ENCODE measurements at places on chromosomes 3 and 15.

GRCh38 chr15:55627730-55628368, 39.7 kb upstream of the PYGO1 start:
- DNase-seq, result no peak

- no peak for DNase-seq
Measured at GRCh38 chr3:35422836-35423601, 216.3 kb upstream of the ARPP21 start.

GRCh38 chr15:99564221-99565048, 1.3 kb upstream of the MEF2A start:
- DNase-seq, result no peak

- DNase-seq, result no peak
Measured at GRCh38 chr3:71423151-71423906, 160.2 kb downstream of the FOXP1 start.

DNA sequence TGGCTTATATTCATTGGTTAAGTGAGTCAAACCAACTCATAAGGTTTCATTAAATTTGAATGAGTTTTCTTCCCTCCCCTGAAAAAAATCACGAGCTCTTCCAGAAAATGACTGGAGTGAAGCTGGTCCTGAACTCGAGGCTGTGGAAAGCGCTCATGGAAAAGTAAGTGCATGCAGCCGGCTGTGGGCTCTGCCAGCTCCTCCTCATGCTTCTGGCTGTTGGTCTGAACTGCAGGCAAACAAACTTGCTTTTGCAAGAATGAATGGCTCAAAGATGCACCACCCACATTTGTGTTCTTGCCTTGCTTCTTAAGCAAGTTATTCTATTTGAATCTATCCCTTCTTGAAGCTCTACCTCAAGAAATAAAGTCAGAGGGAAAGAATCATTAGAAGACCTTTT, 6.2 kb downstream of the ETV5 start:
- no peak for DNase-seq

DNA sequence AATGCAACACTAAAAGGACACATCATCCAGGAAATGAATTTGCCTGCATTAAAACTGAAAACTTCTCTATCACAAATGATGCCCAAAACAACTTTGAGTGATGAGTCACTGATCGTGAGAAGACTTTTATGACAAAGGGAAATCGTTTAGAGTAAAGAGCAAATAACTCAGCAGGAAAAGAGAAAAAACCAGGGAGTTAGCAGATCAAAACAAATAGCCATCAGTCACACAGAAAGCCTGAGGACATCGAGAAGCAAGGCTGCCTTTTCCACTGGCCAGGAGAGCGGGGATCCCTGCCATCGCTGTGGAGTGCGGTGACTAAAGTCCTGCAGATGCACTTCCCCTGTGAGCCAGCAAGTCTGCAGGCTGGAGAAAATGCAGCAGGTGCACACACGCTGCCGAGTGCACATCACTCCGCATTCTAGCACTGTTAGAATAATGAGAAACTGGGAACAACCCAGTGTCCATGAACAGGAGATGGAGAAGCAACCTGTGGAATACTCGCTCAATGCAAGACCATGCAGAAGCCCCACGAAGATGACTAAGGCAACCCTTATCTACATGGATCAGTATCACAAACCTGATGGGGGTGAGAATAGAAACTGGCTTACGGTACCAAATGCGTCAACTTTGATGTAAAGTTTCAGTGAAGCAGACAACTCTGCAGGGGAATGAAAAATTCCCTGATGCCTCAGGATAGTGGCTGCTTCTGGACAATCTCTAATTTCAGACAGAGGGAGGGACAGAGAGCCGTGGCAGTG, 86.4 kb downstream of the NSMCE3 start:
- DNase-seq, result no peak

DNA sequence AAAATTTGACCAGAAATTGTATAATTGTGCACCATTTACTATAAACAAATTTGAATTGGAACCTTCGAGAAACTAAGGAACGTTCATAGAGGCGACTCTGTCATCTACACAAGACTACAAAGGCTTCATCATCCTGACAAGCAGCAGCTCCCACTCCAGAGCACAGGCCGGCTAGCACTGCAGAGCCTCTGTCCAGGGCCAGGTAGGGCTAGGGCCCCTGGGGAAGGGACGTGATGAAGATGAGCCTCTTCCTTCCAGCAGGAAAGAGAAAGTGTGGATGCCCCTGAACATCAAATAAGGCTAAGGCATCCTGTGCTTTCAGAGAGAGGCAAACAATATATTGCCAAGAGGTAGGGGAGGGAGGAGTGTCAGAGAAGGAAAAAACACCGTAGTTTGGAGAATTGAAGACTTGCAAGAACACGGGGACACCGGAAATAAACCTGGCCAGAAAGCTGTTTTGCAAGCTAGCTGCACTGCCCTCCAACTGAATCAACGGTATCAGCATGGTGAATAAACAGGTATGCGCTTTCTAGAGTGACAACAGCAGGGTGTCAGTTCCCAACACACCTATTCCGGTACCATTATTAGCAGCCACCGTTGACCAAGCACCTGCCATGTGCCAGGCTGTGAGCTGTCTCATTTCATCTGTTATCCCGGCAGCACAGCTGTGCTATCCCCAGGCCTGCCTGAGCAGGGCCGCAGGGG, 12.4 kb downstream of the XXYLT1 start:
- DNase-seq, result no peak

- no peak for DNase-seq
Measured at GRCh38 chr3:70085613-70086012, 86.1 kb downstream of the SAMMSON start.

GRCh38 chr3:38125305-38126120, 11.4 kb downstream of the ACAA1 start:
- DNase-seq, result no peak

DNA sequence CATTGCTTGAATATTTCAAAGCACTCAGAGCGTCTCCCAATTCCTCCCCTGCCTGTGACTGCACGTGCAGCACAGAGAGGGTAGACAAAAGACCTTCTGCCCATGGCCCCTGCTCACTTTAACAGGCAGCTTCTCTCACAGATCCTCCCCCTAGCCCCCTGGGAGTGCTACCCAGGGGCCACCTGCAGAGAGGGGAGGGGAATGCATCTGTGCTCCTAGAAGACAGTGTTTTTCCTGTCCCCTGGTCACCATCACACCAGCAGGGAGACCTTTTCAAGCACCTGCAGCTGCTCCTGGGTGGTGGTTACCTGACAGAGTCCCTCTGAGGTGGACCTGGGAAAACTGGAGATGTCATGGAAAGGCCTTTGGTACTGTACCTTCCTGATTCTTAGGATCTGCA, 56.7 kb upstream of the PRR23C start:
- no peak for DNase-seq

DNA sequence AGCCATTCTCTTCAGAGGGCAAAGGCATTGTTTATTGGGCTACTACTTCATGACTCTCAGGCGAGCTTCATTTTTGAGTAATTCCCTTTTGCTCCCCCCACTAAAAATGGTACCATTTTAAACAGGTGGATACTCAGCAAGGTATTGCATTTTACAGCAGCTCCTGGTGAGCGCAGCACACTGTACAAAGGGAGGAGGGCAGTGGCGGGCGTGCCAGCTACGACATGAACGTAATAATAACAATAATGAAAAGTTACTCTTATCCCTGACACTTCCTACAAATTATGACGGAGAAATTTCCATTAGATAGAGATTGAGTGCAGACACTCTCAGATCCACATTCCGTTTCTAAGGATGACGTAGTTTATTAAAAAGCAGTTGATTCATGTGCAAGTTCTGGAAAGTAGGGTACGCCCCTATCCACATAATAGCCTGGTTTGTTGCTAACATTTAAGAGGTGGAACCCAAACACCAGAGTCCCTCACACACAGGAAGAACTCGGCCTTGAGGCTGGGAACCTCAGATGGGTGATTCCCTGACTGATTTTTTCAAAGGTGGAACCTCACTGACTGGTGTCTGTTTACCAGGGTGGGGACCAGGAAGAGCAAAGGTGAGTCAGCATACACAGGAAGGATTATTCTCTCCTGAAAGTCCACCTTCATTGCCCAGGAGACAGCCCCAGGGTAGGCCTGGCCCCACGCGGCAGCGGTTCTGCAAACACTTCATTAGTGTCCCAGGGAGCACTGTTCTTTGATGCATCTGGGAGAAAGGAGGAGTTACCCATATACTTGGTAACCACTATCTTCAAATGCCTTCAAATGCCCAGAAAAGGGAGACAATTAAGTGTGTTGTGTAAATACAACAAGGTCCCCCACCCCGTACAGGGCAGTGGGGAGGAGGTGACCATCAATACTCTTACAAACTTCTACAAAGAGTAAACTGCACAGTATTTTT, 69.9 kb downstream of the LDHAL6B start:
- DNase-seq, result no peak

DNA sequence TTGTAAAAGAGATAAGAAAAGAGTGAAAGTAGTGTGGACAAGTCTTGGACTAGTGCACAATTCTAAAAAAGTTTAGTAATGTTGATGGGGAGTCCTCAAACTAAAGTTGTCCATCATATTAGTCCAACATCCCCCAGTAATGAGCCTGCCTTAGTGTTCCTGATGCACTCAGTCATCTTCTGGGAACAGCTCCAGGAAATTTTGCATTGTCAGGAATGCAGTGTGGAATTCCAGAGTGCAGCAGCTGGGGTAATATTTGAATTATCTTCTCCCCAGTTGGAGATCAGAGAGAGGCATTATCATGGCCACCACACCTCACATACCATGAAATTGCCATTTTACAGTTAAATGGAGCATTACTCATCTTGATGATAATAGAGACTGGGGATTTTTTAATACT, 528.8 kb upstream of the NAALADL2 start:
- DNase-seq, result no peak

- no peak for DNase-seq
Measured at GRCh38 chr3:171704002-171704401, 106.3 kb downstream of the PLD1 start.

DNA sequence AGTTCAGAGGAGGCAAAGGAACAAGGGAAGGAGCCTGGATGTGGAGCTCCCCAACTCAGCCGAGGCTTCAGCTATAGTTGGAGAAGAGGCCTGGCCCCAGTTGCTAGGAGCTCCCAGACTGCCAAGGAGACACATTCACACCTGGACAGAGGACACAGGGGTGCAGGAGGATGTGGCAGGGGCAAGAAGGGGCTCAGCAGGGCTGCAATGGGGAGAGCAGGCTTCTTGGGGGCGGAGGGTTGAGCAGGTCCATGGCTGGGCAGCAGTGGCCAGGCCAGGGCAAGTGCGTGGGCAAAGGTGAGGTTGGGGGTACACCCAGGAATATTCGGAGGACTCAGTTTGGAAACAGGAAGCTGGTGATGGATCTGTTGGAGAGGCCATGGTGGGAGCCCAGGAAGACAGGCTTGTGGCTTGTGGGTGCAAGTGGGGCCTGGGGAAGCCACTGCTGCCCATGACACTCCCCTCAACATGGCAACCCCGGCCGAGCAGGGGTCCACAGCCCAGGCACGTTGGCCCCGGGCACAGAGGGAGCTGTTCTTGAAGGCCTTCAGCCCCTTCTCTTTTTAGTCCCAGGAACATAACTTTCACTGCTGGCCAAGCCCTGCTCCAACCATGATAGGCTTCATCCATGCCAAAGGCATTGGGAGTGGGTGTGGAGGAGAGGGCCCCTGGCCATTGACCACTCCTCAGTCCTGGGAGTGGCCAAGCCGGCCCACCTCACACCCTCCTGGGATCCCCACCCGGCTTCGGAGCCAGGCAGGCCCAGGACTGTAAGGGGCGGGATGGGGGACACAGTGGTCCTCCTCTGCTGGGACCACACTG, 33.3 kb downstream of the TSPAN3 start:
- DNase-seq, result no peak

DNA sequence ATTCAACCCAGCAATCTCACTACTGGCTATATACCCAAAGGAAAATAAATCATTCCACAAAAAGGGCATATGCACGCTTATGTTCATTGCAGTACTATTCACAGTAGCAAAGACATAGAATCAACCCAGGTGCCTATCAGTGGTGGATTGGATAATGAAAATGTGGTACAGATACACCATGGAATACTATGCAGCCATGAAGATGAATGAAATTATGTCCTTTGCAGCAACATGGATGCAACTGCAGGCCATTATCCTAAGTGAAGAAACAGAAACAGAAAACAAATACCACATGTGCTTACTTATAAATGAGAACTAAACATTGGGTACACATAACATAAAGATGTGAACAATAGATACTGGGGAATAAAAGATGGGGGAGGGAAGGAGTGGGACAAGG, 606.4 kb upstream of the GRM7 start:
- DNase-seq, result no peak

DNA sequence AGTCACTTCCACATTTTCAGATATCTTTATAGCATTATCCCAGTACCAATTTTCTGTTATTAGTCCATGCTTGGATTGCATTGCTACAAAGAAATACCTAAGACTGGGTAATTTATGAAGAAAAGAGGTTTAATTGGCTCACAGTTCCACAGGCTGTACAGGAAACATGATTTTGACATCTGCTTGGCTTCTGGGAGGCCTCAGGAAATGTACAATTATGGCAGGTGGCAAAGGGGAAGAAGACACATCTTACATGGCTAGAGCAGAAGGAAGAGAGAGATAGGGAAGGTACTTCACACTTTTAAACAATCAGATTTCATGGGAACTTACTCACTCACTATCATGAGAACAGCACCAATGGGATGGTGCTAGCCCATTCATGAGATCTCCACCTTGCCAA, 172.3 kb upstream of the GPR149 start:
- DNase-seq, result no peak

All from sciatic nerve (tissue), 2 donors.